Effector memory CD8-positive, alpha-beta T cell (primary cell): ENCODE measurements at places on chromosomes 12 and 14.

- DNase-seq, result no peak
Observed at GRCh38 chr14:66351310-66351709, 134.9 kb upstream of the CCDC196 start.

DNA sequence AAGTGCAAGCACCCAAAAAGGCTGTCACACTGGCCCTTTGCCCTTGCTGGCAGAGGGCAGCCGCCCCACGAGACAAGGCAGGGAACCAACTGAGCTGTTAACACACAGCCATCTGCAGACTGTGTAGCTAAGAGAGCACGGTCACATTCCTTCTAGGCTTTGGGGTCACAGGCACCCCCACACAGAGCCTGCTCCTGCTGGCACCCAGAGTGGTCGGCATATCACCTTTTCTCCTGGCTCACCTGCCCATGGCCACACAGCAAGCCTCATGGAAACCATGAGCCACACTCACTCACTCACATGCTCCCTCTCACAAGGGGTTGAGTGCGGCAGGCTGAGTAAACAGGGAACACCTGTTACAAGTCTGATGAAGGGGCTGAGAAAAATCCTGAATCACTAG is 214.5 kb downstream of the PCNX1 start:
- no peak for DNase-seq

DNA sequence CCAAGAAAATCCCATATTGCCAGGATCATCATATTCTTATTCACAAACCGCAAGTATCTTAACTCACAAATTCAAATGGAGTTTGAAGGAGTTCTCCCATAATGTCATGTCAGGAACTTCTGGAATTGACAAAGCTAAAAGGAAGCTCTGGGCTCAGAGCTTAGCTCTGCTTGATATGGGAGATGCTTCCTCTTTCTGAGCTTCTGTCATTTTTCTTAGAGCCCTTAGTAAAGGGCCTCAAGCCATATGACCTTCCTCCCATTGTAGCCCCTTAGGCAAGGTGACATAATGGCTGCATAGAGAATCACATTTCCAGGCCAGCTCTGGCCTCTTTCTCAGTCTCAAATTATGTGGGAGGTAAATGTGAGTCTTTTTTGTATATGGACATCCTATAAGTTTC is 40.9 kb downstream of the SLC4A8 start:
- no peak for DNase-seq

DNA sequence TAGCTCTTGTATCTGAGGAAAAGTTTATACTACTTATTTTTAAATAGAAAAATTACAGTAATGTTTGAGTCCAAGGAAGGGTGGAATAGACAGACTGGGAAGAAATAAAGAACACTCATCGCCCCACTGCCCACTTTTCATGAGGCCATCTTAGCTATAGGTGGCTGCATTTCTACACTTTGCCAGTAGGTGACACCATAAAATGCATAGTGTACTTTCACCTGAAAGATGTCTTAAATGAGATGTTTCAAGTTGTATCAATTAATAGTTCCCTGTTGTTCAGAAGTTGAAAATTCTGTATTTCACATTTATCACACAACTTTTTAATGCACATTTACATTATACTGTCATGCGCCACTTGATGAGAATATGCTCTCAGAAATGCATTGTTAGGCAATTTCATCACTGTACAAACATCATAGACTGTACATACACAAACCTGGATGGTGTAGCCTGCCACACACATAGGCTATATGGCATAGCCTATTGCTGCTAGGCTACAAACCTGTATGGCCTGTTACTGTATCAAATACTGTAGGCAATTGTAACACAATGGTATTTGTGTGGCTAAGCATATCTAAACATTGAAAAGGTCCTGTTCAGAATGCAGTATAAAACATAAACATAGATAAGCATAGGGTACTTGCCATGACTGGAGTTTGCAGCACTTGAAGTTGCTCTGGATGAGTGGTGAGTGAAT is 27.6 kb downstream of the PMCH start:
- peak; percentile 8 for DNase-seq
